Glomerular endothelial cell (primary cell): ENCODE measurements at places on chromosomes 16 and 17. TPM values are rescaled to one million over a fixed set of nuclear protein-coding genes. Genes with fewer than 3 reads are reported as not detected.
A peak's percentile ranks its signal among the peaks of the same experiment; 100 is the strongest.

Gene NGFR
- not detected in 2 replicates for total RNA-seq

Gene TBC1D3K
- total RNA-seq, result 0.06 TPM in 1 of 2 replicates, not detected in the other

- DNase-seq, result peak; percentile 68
Measured at GRCh38 chr16:55703003-55704001, 47.5 kb downstream of the SLC6A2 start.

- DNase-seq, result no peak
Measured at GRCh38 chr16:51875834-51876600, 670.9 kb downstream of the TOX3 start.

- DNase-seq, result no peak
Measured at GRCh38 chr16:51239196-51239595, 88.1 kb upstream of the SALL1 start.

DNA sequence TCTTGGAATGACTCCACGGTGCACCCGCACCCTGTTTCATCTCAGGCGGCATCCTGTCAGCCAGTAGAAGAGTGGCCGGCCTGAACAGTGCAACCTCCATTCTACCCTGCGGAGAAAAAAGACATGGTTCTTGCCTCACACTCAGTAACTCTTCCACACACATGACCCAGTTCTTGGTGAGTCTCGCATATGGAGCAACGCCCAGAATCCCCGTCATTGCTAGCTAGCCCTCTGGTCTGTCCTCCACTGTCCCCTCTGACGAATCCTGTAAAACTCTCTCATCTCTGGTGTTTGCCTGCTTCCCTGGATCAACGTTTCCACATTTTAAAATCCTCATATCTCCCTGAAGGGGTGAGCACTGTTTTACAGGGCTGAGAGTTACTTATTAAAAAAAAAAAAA lies 4.2 kb upstream of the RDM1 start:
- DNase-seq, result no peak

DNA sequence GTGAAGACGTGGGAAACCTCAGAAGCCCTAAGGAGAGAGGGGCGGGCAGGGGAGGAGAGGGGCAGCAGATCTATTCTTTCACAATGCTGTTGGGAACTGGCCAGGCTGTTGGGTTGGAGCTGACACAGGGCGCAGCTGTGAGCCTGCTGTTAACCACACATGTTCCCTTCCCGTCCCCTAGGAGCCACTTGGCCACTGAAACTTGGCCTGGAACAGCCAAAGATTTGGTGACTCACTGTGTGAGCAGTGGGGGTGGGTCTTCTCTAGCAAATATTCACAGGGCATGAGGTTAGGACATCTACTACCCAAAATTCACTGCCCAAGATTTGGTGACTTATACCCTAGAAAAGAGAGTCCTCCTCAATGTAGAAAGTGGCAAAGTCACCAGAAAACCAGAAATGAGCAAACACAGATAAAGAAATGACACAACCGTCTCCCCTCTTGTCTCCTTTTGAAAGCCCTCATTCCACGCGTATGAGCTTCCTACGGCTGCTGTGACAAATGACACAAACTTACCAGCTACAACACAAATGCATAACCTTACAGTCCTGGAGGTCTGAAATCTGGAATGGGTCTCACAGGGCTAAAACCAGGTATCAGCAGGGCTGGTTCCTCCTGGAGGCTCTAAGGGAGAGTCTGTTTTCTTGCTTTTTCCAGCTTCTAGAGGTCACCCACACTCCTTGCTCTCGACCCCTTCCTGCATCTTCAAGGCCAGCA lies 6.3 kb downstream of the TBC1D16 start:
- DNase-seq, result no peak

- DNase-seq, result no peak
Measured at GRCh38 chr17:32910769-32911168, 17.2 kb upstream of the TMEM98 start.
